IPS DF 6.9 (cell line): ENCODE measurements at places on chromosomes 5 and 9.

DNA sequence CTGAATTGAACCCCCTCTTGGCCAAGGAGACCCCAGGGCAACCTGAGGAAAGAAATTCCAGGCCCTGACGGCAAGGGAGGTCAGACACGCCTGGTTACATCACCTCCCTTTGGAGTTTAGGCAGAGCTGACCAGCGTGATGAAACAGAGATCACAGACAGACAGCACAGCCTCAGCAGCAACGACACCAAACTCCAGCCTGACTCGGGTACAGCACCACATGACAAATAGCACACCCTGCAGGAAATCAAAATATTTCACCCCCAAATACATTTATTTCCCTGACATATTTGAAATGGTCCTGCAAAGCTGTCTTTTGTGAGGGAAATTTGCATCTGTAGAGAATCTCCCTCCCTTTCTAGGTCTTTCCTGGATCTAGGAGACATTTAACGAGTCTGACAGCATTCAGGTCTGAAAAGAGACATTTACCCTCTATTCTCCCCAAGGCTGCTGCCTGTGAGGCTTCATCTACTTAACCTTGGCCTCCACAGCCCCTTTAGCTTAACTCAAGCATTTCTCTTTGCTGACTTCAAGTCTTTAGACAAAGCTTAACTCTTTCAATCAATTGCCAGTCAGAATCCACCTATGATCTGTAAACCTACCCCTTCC is 2.6 kb downstream of the QSOX2 start:
- no peak for DNase-seq

GRCh38 chr5:153939101-153939500 is 99.6 kb downstream of the FAM114A2 start:
- no peak for DNase-seq

DNA sequence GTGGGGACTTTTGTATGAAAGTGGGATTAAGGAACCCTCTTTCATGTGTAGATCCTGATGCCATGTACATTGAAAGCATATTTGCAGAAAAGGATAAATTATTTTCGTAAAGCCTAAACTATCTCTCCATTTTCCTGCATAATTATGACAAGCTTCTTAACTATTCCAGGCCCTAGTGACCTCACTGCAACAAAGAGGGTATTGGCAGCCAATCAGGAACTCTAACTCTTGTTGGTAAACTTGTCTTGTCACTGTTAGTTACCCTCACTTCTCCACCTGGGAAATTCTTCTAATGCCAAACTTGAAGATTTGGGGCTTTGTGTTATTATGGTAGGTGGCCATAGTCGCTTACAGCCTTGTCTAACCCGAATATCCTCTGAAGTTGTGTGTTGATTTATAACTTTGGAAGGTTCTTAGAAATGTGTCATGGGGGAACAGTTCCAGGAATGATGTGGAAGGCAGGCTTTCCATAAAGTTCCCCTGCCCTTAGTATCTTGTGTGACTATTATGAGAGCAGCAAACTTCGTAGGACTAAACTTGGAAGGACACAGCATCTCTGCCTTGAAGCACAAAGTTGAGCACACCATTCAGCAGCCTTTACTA is 52.5 kb downstream of the IQGAP2 start:
- no peak for DNase-seq

DNA sequence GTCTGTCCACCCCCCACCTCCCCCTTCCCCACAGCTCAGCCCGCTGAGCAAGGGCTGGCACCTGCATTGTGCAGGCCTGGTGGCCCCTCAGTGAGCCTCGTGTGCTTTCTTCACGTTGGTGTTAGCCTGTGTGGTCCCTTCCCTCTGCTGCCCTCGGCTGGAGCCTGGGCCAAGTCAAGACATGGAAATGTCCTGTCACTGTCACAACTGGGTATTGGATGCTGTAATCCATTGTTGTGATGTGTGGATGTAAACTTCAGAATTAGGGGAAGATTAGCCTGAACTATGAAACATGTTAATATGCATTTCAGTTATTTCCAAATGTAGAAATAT is 103.9 kb downstream of the TRIO start:
- no peak for DNase-seq

- DNase-seq = no peak
Measured at GRCh38 chr9:134435550-134436378, 109.5 kb downstream of the RXRA start.

DNA sequence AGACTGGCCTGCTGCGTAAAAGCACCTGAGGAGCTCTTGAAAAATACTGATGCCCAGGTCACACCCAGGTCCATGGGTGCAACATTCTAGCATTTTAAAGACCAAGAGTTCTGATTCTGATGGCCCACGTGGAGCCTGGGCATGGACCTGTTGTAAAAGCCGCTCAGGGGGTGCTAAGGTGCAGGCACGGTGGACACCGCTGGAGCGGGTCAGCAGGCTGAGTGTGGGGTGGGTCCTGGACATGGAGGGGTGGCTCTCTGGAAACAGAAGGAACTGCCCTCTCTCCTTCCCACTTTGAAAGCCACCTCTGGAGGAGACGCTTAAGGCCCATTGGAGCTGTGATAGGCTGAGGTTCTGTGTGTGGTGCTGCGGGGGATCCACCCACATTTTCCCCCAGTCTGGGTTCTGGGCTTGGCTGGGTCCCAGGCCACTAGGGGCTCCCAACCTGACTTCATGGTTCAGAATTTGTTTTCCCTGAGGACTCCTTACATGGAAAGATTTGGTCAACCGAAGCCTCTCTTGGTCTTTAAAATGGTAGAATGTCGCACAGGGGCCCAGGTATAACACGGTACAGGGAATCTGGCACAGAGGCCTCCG is 16.6 kb downstream of the GPRIN1 start:
- no peak for DNase-seq

DNA sequence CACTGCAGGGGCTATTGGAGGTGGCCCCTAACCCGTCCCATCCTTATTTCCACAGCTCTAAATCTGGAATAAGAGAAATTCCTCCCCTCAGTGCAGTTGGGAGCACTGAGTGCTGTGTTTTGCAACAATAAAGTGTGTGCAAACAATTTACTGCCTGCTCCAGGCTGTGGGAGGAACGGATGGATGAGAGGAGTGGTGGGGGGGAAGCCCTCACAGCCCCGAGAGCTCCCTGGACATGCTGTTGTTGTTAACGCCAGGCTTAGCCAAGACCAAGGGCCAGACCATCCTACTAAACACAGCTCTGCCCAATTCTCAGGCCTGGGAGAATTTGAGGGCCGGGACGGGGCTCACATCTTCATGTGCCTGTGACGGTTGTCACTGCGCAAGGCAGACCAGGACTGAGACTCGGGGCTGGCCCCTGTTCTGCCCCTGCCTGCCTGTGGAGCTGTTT is 200.2 kb downstream of the DAB2IP start:
- no peak for DNase-seq

- DNase-seq = no peak
Measured at GRCh38 chr9:110364451-110364850, 26.8 kb upstream of the TXNDC8 start.

GRCh38 chr5:15938186-15938585 is 241.4 kb downstream of the MARCHF11 start:
- DNase-seq = no peak

DNA sequence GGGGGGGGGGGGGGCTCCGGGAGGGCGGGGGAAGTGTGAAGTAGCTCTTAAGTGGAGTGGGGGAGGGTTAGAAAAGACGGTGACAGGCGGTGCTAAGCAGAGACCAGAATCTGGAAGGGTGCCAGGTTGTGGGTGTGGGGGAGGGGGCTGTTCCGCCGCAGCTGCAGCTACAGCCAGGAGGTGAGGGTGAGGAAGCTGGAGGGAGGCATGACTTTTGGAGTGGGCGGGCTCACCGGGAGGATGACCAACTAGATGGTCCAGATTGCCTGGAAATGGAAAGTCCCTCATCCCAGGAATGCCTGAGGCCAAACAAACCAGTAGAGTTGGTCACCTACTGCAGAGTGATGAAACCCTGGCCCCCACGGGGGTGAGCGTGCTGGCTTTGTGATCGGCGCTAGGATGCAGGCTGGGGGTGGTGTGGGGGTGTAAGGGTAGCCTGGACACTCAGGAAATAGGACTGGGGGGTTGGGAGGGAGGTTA is 158.1 kb upstream of the SHB start:
- no peak for DNase-seq

DNA sequence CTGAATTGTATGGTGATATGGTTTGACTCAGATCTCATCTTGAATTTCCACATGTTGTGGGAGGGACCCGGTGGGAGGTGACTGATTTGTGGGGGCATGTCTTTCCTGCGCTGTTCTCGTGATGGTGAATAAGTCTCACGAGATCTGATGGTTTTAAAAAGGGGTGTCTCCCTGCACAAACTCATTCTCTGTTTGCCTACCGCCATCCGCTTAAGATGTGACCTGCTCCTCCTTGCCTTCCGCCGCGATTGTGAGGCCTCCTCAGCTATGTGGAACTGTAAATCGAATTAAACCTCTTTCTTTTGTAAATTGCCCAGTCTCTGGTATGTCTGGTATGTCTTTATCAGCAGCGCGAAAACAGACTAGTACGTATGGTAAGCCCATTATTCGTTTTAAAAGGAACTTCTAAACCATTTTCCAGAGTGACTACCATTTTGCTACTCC is 48.7 kb downstream of the SLC36A1 start:
- peak; percentile 39 for DNase-seq

- DNase-seq = no peak
Measured at GRCh38 chr9:1709347-1709746, 305.8 kb upstream of the SMARCA2 start.

- DNase-seq = no peak
Measured at GRCh38 chr5:8695902-8696845, 827.2 kb downstream of the MTRR start.

- DNase-seq = no peak
Measured at GRCh38 chr9:92846662-92847145, 31.1 kb downstream of the ZNF484 start.
